ENCODE measurements at places on chromosomes 5 and 9.

DNA sequence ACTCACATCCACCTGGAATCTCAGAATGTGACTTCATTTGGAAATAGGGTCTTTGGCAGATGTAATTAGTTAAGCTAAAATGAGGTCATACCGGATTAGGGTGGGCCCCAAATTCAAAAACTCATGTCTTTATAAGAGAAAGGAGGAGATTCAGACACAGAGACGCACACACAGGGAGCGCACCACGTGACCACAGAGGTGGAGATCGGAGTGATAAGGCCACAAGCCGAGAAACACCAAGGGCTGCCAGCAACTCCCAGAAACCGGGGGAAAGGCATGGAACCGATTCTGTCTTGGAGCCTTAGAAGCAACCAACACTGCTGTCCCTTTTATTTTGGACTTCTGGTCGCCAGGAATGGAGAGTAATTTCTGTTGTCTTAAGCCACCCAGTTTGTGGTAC, 31.8 kb upstream of the LMX1B start:
- no peak for DNase-seq

DNA sequence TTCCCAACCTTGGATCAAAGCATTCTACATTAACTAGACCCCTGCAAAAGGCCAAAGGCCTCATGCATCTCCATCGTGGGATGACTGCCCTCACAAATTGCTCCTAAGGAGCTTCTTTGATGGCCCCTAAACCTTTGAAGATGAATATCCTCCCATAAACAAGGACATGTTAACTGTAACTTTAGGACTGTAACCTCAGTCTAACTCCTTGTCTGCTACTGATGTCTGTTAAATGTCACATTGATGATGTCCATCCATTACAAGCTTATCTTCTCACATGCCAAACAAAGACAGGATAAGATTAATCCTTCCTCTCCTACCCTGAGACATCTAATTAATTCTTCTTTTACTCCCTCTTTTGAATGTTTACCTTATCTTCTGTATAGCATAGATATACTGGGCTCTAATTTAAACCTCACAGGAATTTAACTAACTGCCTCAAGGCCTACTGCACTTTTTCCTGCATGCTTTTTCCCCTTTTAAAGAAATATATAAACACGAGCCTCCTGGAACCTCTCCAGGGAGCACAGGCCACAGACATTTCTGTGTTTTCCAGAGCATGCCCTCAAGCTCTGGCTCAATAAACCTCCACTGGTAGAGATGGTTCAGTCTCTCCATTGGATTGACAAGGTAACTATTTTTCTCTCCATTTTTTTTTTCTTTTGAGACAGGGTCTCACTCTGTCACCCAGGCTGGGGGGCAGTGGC, 90.6 kb upstream of the SLC25A48 start:
- DNase-seq = no peak

GRCh38 chr9:127360829-127361228, 36.1 kb upstream of the SLC2A8 start:
- no peak for DNase-seq

- no peak for DNase-seq
These were observed 116.9 kb downstream of the IRX2 start for GRCh38 chr5:2634399-2635176.

DNA sequence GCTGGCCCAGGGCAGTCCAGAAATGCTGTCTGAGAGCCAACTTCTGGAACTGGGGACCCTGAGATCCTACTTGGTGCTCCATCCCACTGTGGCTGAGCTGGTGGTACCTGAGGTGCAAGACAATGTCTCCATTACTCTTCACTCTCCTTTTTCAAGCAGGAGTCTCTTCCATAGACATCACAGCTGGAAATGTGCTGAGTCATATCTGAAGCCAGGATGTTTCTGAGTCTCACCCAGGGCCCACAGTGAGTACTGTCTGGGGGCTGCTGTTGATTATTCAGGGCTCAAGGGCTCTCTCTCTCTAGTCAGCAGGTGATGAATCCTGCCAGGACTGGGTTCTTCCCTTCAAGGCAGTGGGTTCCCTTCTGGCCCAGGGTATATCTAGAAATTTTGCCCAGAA, 145.2 kb upstream of the TAS2R1 start:
- DNase-seq = no peak

GRCh38 chr5:58066557-58066956, 393.3 kb downstream of the PLK2 start:
- DNase-seq = no peak

Data from activated T-cell treated with anti-CD3 and anti-CD28 coated beads, Interleukin-2, amount 50 U/mL, for 72 hours (primary cell).